ENCODE measurements at places on chromosomes 11 and 22.

GRCh38 chr11:71774603-71775222, 58.3 kb upstream of the DEFB108B start:
- H3K4me1 ChIP-seq = no peaks in the 10 kb centered on the region
- H3K27me3 ChIP-seq = peaks cover 3% of the 10 kb centered on the region
- no peak overlapping the region for H3K27ac ChIP-seq
- no peaks in the 10 kb centered on the region for H3K36me3 ChIP-seq
- H3K4me3 ChIP-seq = no peak overlapping the region

GRCh38 chr22:47071078-47071806, 308.8 kb downstream of the TBC1D22A start:
- H3K27ac ChIP-seq = no peak overlapping the region
- no peaks in the 10 kb centered on the region for H3K27me3 ChIP-seq
- H3K4me1 ChIP-seq = no peaks in the 10 kb centered on the region
- peaks cover 3% of the 10 kb centered on the region for H3K36me3 ChIP-seq
- H3K4me3 ChIP-seq = no peak overlapping the region
- no peak for DNase-seq

DNA sequence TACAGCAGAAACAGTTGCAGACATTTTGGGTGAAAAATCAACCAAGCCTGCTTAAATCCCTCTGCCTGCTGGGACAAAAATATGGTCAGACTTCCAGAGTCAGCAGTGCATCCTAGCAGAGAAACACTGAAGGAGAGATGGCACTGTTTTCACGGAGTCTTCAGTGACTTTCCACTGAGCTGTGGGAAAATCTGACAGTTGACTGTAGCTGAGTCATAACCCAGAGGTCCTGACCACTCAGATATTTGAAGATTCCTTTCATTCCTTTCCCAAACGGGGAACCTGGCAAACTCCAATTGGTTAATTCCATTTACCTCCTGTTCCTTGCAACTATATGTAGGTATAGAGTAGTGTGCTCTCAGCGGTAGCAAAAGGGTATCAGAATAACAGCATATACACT, 20.9 kb upstream of the UPB1 start:
- H3K27me3 ChIP-seq = no peaks in the 10 kb centered on the region
- H3K36me3 ChIP-seq = no peaks in the 10 kb centered on the region
- H3K27ac ChIP-seq = no peak overlapping the region
- no peak overlapping the region for H3K4me3 ChIP-seq

- H3K4me3 ChIP-seq = no peak overlapping the region
- peaks cover 21% of the 10 kb centered on the region for H3K4me1 ChIP-seq
- DNase-seq = no peak
- peaks cover 14% of the 10 kb centered on the region for H3K36me3 ChIP-seq
Observed at GRCh38 chr11:94762208-94762607, 5.9 kb upstream of the AMOTL1 start.

DNA sequence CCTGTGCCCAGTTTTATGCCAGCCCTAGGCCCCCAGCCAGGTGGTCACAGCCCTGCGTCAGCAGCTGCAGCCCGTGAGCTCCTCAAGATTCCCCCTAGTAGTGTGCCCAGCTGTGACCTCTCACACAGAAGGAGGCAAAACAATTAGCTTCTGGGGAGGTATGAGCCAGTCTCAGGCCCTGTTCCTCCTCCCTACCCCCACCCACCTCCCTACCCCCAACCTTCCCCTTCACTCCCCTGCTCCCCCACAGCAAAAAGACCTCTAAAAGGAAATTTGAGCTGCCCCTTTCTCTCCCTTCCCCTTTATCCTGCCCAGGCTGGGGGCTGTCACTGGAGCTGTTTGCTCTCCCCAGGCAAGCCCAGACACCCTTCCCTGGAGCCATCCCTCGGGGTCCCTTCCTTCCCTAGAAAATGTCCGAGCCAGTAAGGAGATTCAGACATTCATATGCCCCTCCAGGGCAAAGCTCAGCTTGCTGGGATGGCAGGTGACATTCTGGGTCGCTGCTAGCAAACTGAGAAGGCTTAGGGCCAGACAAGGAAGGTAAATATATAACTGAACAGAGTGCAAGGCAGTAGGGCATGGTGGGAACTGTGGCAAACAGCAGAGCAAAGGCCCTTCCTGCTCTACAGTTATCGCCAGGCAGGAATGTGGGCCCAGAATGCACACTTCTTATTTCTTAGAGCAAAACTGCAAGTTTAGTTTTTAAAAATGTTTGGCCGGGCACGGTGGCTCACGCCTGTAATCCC, 300.2 kb downstream of the MN1 start:
- no peaks in the 10 kb centered on the region for H3K36me3 ChIP-seq
- no peak for DNase-seq
- no peak overlapping the region for H3K4me3 ChIP-seq
- H3K4me1 ChIP-seq = peaks cover 5% of the 10 kb centered on the region

DNA sequence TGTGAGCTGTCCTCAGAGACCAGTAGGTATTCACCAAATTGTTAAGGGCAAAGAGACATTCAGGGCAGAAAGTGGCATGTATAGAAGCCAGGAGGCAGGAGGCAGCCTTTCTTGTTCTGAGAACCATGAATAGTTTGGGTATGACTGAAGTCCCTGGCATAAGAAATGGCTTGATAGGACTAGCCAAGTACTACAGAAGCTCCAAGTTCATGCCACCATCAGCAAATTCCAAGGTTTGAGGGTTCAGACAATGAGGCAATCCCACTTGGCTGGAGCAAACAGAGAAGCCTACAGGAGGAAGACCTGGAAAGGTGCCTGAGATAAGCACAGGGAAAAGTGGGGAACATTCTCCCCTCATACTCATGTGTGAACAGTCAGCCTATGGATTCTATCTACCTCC, 25.8 kb downstream of the XRRA1 start:
- no peak for DNase-seq
- no peak overlapping the region for H3K27ac ChIP-seq
- no peaks in the 10 kb centered on the region for H3K4me1 ChIP-seq
- no peaks in the 10 kb centered on the region for H3K27me3 ChIP-seq
- peaks cover 17% of the 10 kb centered on the region for H3K36me3 ChIP-seq

DNA sequence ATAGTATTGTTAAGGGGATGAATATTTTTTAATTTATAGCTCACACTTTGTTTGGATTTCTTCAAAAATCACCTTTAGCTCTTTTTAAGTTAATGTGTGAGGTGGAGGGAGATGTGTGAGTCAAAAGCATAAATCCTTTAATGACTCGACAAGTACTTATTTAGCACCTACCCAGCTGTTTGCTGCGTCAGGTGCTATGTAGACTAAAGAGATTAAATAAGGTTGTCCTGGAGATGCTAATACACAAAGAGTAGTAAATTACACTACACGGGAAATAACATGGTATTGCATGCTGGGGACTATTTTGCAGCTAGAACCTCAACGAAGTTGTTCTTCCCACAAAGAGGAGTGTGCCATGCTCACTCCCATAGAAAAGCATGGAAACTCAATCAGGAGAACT, 583.3 kb upstream of the TENM4 start:
- no peak overlapping the region for H3K4me3 ChIP-seq
- DNase-seq = no peak
- H3K27me3 ChIP-seq = no peaks in the 10 kb centered on the region
- H3K4me1 ChIP-seq = no peaks in the 10 kb centered on the region
